Esophagus squamous epithelium (tissue), 5 donors: ENCODE measurements at places on chromosomes 3 and 15.

DNA sequence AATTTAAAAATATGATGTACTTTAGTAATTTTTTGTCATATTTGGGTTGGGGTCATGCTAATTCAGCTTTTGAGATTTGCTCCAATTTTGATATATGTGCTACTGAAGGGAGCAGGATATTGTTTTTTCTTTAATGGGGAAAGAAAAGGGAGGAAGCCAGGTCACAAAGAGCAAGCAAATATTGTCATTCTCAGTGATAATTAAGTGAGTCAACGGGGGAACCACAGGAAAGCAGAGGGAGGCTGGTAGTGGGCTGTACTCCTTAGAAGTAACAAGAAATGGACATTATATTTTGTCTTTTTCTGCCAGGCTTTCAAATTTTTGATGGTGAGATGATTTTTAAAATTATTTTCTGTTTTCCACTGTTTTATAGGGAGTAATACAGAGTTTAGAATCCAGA, 45.6 kb upstream of the NMD3 start:
- no peaks in the 10 kb centered on the region for H3K4me1 ChIP-seq
- DNase-seq = no peak
- no peaks in the 10 kb centered on the region for H3K36me3 ChIP-seq
- H3K4me3 ChIP-seq = no peak overlapping the region
- no peaks in the 10 kb centered on the region for H3K27me3 ChIP-seq

DNA sequence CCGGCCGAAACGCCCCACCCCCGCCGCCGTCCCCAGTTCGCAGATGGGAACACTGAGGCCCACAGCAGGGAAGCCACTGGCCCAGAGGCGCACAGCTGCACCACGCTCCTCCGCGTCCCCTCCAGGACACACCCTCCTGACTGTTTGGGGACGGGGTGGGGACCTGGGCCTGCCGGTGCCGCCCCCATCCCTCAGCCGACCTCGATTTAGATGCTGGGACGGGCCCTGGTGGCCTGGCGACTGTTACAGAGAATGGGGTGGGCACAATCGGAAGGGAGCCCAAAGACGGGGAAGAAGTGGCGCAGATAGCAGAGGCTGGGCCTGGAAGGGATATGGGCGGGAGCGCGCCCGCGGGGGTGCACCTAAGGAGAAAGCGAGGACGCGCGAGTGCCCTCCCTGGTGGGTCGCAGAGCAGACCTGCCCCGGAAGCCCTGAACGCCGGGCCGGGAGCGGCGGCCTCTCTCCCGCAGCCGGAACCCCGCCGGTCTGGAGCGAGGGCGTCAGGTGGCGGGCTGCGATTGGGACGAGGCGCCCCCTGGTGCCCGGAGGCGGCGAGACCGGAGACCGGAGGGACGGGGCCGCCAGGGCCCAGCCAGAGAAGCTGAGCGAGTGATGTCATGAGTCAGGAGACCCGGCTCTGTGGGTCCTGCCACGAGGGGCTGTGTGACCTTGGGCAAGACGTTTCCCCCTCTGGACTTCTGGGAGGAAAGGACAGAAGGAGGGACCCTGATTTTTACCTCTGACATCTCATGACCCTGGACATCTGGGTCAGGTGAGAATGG, 78.4 kb downstream of the IQSEC1 start:
- no peaks in the 10 kb centered on the region for H3K36me3 ChIP-seq
- H3K27me3 ChIP-seq = no peaks in the 10 kb centered on the region
- H3K27ac ChIP-seq = peak overlapping the region; percentile 60
- peak overlapping the region; percentile 85 for H3K4me3 ChIP-seq
- peak; percentile 46 for DNase-seq

DNA sequence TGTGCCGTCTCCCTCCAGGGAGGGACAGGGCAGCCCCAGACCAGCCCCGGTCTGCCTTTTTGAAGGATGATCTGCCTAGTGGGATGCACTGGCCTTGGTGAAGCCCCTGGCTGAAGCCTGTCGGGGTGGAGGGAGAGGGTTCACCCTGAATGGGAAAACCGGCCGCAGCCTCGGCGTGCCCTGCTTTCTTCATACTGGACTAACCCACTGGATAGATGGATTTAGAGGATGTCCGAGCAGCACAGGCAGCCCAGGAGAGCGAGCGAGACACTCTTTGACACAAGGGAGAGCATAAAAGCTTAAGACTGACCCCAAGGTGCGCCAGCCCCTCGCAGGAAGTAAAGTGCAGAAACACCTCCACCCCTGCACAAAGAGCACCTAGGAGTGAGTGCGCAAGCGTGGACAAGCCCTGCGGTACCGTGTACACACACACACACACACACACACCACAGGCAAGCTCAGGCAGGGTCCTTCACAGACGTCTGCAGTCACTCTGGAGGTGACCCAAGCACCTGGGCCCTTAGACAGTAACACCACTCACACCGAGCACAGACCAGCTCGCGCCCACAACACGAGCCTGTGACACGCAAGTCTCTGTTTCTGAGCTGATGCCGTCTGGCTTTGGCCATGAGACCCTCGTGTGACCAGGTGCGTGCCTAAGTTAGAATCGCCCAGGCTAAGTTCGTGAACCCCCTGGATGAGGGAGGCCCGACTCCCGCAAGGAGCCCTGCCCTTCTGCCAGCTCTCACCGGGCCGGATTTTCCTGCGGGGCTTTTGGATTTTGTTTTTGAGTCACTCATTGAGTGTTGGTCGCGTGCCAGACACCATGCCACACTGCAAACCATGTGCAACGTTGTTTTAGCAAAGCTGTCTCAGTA, 11.3 kb downstream of the SEMA4B start:
- no peak for DNase-seq
- peaks cover 49% of the 10 kb centered on the region for H3K4me1 ChIP-seq
- H3K27me3 ChIP-seq = no peaks in the 10 kb centered on the region

DNA sequence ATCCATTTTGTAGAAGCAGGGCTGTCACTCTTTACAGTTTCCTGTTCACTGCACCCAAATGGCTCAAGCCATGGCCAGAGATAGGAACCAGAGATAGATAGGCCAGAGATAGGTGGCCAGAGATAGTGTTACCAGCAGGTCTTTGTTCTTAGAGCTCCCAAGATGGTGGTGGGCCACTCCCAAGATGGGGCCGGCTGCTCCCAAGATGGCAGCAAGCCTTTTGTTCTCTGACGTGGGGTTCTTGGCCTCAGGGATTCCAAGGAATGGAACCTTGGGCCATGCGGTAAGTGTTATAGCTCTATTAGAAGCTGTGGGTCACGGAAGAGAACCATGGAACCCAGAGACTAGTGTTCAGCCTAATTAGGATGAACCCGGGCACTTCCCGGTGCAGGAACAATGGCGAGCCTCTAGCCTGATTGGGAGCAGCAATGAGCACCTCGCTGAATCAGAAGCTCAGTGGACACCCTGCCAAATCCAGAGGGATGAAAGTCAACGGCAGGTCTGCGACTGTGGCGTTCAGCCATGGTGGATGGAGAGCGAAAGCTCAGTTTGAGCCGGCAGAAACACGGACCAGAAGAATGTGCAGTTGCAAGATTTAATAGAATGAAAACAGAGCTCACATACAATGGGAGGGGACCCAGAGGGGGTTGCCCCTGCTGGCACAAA, 45.0 kb upstream of the CD96 start:
- no peak for DNase-seq
- no peaks in the 10 kb centered on the region for H3K27me3 ChIP-seq
- H3K27ac ChIP-seq = no peak overlapping the region
- H3K36me3 ChIP-seq = no peaks in the 10 kb centered on the region
